Sciatic nerve (tissue), 2 donors: ENCODE measurements at places on chromosomes 2 and 18. TPM values are rescaled to one million over a fixed set of nuclear protein-coding genes. Genes with fewer than 3 reads are reported as not detected.

GRCh38 chr18:63322206-63322605 lies 2.6 kb upstream of the BCL2 start:
- DNase-seq, result no peak

KDM3A gene
- total RNA-seq, result 70.1 TPM

PTPN18 gene
- 44.7 TPM for total RNA-seq

GRCh38 chr18:73719611-73720010 lies 428.0 kb downstream of the FBXO15 start:
- DNase-seq, result no peak

DNA sequence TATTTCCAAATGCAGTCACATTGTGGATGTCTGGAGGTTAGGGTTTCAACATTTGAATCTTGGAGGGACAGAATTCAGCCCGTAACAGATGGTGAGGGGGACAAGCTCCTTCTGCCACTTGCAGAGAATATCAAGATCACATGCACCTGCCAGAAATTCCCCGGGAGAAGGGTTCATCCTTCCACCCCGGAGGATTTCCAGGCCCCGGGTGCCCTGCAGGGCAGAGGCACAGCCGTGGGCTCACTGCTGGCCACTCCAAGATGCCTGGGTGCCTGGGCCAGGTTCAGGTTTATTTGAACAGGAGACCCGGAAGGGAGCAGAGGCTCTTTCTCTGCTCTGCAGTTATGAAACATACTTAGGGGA lies 38.2 kb upstream of the MGAT4A start:
- no peak for DNase-seq

PROKR1 gene
- 0.18 TPM for total RNA-seq

ECEL1 gene
- total RNA-seq, result 0.18 TPM
